Mesothelial cell of epicardium (in vitro differentiated cells): ENCODE measurements at places on chromosomes 2 and 18.

DNA sequence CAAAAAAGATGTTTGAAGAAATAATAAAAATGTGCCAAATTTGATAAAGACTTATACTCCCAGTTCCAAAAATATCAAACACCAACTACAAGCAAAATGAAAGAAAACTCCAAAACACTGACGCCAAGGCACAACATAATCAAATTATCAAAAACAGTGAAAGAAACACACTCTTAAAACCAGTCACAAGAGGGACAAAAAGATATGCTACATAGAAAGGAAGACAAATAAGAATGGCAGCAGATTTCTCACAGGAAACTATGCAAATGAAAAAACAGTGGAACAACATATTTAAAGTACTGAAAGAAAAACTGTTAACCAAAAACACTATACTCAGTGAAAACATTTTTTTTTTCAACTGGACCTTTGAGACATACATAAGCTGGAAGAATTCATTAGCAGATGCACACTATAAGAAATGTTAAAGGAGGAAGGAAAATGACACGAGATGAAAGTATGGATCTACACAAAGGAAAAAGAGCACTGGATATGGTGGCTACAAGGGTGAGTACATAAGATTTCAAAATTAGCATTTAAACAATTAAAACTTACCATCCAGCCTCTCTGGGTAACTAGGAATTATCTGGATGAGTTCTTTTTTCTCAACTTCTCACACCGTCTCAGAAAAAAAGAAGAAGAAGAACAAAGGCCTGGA is 94.0 kb upstream of the ACVR1C start:
- no peak for DNase-seq

GRCh38 chr2:73925853-73926492 is 707 bp upstream of the DGUOK start:
- DNase-seq: no peak

DNA sequence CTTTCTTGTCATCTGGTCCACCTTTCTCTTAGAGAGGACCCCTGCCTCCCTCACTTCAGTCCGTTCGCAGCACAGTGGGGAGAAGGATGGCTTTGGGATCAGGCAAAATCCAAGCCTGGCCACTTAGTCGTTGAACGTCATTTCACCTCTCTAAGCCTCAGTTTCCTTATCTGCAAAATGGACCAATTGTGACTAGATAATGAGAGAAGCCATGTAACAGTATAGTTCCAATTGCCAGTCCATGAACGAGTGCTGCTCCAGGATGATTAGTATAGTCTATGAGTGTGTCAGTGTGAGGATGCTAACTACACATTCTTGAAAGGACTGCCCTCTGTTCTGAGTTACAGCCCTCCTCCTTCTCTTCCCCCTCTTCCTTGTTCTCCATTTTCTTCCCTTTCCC is 1.1 kb downstream of the INHA start:
- DNase-seq: no peak

DNA sequence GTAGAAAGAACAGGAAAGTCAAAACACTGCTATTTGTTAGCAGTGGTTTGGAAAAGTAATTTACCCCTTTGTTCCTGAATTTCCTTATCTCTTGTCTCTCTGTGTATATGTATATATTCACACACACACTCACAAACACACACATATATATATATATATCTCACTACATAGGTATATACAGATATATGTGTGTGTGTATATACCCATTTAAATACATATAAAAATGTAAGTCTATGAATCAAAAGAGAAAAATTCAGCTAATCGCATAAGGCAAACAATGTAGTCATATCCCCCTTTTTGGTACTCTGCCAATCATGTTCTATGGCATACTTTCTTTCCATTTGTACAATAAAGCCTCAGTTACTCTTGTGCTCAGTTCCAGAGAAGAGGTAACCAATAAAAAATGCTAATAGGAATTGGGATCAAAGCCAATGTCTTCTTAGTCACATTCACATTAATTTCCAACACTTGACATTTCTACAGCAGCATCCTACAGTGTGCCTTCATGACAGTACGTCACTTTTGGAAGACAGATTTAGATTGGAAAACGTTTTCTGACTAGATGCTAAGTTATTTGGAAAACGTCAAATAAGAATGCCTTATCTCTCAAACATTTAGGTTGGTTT is 94.6 kb downstream of the MC4R start:
- no peak for DNase-seq

DNA sequence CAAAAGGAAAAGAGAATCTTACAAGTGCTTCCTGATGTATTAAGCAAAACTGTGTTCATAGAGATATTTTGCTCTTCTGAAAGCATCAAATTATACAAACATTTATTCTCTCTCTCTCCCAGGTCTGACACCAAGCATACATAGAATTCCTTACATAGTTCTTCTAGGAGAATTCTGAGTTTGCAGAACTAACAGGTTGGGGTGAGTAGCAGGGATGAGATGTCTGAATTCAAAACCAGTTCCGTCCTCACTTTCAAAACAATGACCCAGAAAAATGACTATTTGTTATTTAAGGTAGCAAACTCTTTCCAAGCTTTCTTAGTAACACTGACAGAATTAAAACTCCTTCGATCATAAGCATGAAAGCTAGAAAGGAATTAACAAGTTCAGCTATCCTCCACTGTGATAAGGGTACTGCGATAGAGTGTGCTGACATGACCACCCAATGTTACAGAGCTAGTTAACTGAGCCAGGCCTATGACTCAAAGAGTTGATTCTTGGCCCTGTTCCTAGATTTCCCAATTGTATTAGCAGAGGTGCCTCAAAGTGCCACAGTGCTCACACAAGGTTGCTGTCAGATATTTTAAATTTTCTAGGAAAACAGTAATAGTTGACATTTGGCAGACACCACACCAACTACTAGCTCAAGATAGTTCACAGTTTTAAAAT is 85.8 kb upstream of the SETBP1 start:
- DNase-seq: no peak
